GM10248 (cell line): ENCODE measurements at places on chromosomes 12 and 14.
A peak's percentile ranks its signal among the peaks of the same experiment; 100 is the strongest.

- DNase-seq: peak; percentile 68
Observed at GRCh38 chr12:117587631-117588287, 226.3 kb upstream of the NOS1 start.

GRCh38 chr12:54047160-54047963 lies 6.3 kb upstream of the HOXC4 start:
- DNase-seq: no peak

DNA sequence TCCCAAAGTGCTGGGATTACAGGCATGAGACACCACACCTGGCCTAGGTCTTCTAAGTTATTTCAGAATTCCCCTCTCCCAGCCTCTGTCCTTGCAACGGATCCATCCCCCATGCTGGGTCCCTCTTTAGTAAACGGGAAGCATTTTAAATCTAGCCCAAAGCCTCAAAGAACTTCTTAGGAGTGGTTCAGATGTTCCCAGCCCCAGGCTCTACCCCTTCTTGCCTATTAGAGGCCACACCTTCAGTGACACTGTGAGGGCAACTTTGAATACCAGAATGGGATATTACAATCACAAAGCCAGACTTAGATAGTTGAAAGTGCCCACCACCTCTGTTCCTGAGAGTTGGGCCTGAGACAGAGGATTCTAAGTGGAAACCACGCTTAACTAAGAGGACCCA lies 18.1 kb upstream of the SPPL3 start:
- DNase-seq: no peak

- DNase-seq: no peak
Observed at GRCh38 chr12:46558677-46559076, 186.1 kb upstream of the SLC38A2 start.

DNA sequence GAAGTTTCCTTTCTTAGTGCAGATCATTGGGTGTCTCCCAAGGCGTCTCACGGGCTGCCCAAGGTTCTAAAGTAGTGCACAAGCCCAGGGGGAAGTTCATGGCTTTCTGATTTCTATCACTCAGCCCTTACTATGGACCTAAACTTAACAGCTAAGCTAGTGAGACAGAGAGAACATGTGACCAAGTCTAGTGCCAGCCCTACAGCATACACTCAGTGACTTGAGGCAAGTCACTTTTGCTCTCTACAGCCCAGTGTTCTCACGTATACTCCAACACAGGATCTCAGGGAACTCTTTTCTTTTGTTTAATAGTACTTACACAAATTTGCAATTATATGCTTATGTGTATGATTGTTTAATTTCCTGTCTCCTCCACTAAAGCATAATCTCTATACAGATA lies 48.6 kb downstream of the NKX2-1 start:
- no peak for DNase-seq

GRCh38 chr12:62681306-62681705 lies 214.7 kb downstream of the MON2 start:
- DNase-seq: no peak
